ENCODE measurements at places on chromosomes 2 and 18.

GRCh38 chr2:42060028-42060427 lies 12.2 kb downstream of the PKDCC start:
- DNase-seq, result no peak

- DNase-seq, result peak; percentile 86
Measured at GRCh38 chr2:65040400-65041261, 15.6 kb upstream of the CEP68 start.

DNA sequence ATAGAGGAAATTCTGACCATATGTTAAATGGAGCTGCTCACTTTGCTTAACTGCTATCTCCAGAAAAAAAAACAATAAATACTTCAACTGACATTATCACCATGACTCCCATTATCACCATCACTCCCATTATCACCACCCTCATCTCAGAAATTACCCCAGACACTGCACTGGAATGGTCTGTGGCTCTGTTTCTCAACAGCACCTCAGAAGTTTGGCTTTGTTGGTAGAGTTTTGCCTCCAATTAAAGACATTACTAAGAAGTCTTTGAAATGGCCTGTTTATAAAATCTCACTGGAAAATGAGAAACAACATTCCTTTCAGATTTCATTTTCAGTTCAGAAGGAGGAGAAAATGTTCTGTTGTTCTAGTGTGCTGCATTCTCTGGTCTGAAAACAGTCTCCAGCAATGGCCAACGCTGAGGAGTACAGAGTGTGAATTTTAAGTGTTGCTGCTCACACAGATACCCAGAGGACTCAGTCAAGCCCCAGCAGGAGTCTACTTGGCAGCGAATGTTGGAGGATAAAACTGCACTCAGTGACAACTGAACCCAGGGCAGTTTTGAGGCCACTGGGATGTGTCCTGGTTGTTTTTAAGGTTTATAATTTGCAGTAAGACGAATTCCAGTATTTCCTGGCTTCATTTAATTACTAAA lies 364.5 kb upstream of the CDH2 start:
- no peak for DNase-seq

DNA sequence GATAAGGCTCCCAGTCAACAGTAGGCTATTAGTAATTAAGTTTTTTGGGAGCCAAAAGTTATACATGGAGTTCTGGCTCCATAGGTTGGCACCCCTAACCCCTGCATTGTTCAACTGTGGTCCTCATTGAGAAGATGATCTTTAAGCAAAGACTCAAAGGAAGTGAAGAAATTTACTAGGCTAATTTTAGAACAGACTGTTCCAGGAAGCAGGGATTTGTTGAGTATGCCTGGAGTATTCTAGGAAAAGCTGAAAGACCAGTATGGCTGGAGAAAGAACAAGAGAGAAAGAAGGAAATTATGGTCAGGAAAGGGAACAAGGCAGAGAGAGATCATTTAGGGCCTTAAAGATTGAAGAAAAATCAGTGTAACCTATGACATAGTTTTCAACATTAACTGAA lies 125.1 kb downstream of the PMAIP1 start:
- DNase-seq, result no peak

GRCh38 chr2:36449943-36450392 lies 94.4 kb downstream of the CRIM1 start:
- DNase-seq, result no peak

DNA sequence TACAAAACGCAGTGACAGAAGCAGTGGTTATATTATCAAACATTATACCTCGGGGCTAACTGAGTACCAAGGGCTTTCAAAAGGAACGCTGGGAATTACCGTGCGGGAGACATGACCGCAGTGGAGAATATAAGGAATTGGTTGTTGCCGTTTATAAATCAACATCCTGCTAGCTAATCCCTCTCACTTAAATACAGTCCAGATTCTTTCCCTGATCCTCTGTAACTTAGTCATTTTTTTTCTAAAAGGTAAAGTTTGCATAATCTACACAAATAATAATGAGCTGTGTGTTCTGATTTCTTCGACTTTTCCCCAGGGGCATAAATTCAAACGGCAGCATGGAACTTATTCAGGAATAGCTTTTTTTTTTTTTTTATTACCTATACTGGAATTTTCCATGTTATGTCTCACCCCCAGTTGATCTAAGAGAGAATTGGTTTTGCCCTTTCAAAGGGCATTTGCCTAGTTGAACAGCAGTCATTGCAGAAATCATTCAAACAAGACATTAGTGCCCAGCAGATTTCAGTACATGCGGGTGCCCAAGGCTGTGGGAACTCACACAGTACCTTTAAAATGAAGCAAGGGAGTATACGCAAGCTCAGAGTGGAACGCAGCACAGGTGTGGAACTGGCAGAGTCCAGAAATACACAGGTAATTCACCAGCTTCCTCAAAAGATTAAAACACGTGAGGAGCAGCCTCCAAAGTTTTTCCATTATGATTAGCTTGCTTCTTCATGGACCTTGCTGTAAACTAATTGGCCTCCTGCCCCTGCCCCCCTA lies 63.9 kb downstream of the SMIM21 start:
- DNase-seq, result no peak

DNA sequence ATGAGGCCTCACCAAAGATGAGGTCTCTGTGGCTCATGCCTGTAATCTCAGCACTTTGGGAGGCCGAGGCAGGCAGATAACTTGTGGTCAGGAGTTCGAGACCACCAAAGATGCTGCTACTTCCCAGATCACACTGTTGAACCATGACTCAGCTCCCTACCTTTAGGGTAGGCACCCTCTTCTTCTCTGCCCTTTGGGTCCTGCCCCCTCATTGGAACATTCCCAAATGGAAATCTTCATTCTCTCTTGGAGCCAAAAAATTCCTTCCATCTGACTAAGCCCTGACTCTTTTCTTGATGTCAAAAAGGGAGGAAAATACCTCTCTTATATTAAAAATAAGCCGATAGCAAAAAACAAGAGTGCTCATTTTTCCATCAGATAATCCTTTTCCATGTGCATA lies 183.5 kb downstream of the PAX3 start:
- no peak for DNase-seq

DNA sequence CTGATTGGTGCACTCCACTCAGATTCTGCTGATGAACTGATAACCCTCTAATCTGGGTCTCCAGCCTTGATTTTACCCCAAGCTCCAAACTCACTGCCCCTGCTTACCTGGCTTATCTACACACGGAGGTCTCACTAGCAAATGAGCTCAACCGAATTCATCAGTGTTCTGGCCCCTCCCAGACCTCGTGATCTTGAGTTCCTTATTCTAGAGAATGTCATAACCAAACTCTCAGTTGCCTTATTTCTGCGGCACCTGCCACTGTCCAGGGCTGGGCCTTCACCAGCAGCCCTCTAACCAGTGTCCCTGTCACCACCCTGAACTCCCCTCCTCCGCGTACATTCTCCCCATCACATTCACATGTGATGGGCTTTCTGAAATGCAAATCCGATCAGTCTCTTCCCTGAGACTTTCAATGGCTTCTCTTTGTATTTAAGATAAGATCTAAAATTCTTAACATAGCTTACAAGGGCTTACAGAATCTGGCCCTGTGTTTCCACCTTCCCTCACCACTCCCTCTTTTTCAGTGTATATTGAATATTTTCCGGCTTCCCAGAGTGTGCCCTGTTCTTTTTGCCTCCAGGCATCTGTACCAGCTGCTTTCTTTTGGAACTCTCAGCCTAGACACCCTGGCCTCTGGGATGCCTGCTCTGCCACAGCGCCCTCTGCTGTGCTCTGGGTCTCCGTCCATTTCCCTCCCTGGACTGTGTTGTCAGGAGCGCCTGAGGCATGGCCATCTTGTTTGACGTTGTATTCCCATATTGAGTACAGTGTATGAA lies 31.1 kb downstream of the NAB1 start:
- no peak for DNase-seq

GRCh38 chr2:134249755-134250154 lies 4.1 kb upstream of the MGAT5 start:
- DNase-seq, result no peak

DNA sequence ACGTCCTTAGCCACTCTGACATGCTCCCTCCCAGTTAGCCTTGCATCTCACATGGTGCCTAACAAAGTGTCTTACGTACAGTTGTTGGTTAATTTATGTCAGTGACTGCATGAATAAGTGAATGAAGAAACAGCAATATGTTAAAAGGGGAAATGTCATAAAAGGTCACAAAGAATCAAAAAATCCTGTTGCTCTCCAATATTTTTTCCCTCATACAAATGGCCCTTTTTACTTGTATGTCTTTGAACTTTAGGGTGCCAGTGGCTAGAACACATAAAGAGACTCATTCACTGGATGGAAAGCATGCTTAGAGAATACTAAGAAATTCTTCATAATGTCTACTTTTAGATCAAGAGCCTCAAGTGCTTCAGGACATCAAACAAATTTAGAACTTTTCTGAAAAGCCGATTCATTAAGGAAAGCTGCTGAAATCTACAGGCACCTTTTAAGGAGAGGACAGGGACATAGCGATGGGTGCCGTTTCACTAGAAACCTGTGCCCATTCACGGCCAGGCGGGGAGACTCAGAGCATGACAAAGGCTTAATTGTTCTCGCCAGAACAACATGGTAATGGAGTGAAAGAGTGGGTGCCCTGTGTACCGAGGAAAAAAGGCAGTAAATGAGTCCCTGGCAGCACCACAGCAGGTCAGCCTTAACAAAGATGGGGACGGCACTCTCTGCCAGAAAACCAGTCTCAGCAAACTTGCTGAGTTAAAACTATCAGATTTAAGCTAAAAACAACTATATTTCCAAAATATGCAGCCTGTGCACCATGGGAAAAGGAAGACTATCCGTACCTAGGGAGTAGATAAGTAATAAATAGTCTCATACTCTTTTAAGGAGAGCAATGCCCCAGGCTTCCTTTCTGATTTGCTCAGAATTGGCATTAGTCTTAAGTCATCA lies 71.6 kb upstream of the SPTBN1 start:
- no peak for DNase-seq

- no peak for DNase-seq
Measured at GRCh38 chr2:34703292-34703691, 1104.2 kb upstream of the FAM98A start.

DNA sequence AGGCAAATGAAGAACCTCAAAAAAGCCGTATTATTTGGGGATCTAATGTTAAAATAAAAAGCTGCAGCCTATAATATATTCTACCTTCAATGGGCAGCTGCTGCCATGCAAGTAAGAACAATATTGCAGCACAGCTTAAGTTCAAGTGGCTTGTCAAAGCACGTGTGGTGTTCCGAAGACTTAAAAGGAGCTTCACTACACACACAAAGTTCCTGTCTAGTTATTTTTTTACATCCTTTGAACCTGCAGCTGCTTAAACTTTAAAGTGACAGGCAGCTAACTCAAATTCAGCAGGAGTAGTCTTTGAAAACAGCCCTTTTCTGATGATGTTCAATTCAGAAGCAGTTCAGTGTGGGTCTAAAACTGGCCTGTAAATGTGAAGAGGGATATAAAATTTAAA lies 85.8 kb upstream of the XIRP2 start:
- no peak for DNase-seq

DNA sequence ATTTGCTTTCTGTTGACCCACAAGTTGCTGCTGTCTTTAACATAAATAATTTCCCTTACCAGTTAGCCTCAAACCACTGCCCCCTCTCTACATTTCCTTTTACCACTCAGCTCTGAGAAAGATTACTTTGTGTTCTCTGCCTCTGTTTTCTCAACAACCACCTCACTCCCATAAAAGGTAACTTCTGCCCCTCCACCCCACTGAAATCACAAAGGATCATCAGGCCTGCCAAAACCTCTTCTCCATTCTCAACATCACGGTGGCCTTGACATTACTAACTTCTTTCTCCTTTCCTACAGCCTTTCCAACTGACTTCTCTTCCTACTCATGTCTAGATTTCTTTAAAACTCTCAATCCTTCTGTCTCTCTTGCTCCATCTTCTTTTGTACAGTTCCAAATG lies 10.1 kb downstream of the ACADL start:
- no peak for DNase-seq

DNA sequence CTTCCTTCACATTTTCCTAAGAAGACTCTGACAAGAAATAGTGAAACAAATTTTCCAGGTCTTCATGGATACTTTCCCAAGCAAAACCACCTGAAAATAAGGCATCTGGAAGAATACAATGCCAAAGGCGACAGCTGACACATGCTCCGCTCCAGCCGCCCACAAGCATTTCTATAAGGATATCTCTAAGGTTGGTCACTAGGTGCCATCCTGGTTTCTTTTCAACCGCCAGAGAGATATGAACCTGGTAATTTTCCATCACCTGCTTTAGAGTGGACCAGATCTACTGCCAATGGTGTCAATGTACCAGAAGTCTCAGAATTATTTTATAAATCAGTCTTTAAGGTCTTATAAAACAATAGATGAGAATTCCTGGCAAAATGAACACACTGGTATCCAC lies 97.2 kb downstream of the GAREM1 start:
- no peak for DNase-seq

DNA sequence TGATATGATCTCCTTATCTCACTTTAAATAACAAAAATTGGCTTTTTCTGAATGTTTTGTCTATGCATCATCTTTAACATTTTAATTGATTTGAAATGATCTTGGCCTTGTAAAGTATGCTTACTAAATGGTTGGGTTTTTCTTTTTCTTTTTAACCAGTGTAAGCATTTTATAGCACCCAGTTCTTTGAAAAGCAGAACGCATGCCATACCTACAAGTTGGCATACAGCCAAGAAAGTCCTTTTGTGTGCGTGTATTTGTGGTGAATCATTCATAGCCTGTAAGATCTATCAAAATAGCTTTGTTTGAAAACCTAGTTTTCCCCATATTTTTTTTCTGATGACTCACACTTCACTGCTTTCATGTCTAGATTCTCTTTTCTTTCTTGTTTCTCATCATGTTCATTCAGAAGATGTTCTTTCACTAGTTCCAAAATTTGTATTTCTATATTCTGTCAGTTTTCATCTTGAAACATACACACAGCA lies 4.1 kb upstream of the VRK2 start:
- DNase-seq, result peak; percentile 36

DNA sequence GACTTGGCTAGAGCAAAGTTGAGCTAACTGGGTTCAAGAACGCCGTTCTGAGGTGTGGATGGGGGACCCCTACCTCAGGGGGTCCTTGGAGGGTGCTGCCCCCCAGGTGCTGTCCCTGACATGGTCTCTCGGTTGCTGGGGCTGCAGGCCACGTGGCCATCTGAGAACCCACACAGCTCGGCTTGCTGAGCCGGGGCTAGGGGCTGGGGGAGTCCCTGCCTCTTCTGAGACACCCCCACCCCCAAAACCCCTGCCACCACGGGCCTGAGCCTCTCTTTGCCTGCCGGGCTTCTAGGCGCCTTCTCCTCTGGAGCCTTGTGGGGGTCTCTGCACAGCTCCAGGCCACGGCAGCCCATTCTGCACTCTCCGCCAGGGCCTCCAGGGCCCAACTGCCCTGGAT lies 52.0 kb upstream of the LAMA1 start:
- no peak for DNase-seq
